Mucosa of descending colon (tissue), 3 donors: ENCODE measurements at places on chromosomes 6 and 20.

GRCh38 chr6:133948472-133948871 is 4.6 kb upstream of the TBPL1 start:
- DNase-seq: peak; percentile 29

- DNase-seq: no peak
Measured at GRCh38 chr20:1648101-1648500, 9.5 kb downstream of the SIRPG start.

DNA sequence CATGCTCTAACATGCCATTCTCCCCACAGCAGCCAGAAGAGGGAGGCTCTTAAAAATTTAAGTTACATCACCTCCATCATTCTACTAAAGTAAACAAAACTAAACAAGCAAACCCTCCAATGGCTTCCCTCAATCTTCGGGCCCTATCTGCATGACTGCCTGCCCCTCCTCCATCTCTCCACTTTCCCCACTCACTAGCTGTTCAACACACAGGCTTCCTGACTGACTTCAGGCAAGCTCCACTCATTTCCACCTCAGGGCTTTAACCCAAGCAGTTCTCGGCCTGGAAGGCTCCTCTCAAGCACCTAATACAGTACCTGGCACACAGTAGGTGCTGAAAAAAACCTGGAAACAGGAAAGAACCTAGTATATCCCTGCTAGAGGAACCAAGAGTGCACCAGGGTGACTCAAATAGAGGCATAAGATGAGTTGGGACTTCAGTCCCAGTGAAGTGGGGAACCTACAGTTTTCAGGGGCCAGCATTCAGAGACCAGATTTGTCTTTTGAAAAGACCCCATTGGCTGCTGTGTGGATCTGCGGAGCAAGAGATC is 2.8 kb downstream of the AHCY start:
- DNase-seq: no peak

DNA sequence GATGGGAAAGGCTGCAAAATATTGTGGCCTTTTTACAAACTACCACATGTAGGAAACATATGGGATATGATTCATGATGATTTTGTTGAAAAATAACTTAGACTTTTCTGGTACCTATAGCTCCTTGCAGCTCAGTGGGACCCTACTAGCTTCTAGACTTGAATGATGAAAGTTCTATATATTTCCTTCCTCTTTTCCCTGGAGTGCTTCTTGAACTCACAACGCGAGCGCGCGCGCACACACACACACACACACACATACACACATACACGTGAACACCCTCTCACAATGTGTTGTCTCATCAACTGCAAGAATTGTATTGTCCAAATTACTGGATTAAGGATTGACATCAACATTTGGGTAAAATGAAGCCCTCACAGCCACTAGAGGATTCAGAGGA is 61.9 kb downstream of the TOX2 start:
- no peak for DNase-seq

DNA sequence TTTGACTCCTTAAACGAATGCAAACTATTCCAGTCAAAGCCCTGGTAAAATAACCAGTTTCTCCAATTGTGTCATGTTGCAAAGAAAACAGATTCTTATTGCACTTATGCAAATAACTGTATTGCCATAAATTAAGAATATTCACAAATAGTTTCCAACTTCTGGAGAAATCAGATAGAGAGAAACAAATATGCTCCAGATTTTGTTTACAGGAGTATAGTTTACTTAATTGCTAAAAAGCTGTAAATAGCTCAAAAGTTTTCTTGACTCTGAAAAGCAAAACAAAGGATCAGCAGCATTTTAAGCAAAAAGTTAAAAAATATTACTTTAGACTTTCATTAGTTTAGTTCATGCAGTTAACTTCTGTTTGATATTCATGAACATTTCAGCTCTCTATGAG is 304.2 kb downstream of the PACRG start:
- no peak for DNase-seq

GRCh38 chr6:23176883-23177282 is 607.5 kb downstream of the HDGFL1 start:
- no peak for DNase-seq

DNA sequence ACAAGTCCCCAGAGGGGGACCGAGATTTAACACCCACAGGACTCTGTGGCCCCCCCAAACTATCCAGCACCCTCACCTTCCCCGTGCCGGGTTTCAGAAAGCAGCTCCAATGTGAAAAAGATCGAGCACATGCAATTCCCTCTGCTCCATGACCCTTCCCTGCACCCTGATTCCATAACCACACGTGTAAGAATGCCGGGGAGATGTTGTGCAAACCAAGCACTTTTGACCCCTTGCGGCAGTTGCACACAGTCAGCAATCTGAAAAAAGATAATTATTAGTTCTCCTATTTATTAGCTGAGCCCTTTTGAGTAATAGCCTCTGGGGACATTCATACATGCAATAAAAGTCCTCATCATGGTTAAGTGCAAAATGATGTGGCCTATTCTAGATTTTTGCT is 13.0 kb downstream of the FOXQ1 start:
- DNase-seq: no peak

DNA sequence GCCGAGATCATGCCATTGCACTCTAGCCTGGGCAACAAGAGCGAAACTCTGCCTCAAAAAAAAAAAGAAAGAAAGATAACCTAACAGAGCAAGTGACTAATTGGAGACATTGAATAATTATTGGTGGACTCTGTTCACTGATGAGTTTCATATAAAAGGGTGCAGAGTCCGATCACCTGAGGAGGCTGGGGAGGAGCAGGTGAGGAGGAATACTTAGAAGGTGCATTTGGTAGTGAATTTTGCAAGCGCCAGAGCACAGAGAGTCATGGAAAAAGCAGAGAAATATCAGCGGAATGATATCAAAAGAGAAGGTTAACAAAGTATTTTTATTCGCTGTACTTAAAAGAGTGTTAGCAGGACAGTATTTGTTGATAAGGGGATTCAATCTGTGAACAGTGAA is 44.4 kb downstream of the CD2AP start:
- DNase-seq: no peak

DNA sequence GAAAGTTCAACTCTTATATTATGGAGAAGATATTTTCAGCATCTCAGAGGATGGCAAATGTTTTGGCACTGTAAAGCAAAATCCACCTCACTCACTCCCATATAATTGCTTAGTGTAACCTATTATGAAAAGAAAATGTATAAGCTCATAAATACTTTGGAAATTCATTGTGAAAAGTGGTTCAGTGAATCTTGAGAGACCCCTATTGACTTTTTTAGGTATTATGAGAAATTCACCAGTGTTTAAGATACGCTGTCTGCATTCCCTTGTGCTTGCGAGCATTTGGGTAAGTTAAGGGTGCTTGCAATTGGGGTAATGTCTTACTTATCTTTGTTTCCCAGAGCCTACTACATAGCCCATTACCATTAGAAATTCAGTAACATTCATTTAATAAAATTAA is 66.3 kb upstream of the BMP5 start:
- DNase-seq: no peak

DNA sequence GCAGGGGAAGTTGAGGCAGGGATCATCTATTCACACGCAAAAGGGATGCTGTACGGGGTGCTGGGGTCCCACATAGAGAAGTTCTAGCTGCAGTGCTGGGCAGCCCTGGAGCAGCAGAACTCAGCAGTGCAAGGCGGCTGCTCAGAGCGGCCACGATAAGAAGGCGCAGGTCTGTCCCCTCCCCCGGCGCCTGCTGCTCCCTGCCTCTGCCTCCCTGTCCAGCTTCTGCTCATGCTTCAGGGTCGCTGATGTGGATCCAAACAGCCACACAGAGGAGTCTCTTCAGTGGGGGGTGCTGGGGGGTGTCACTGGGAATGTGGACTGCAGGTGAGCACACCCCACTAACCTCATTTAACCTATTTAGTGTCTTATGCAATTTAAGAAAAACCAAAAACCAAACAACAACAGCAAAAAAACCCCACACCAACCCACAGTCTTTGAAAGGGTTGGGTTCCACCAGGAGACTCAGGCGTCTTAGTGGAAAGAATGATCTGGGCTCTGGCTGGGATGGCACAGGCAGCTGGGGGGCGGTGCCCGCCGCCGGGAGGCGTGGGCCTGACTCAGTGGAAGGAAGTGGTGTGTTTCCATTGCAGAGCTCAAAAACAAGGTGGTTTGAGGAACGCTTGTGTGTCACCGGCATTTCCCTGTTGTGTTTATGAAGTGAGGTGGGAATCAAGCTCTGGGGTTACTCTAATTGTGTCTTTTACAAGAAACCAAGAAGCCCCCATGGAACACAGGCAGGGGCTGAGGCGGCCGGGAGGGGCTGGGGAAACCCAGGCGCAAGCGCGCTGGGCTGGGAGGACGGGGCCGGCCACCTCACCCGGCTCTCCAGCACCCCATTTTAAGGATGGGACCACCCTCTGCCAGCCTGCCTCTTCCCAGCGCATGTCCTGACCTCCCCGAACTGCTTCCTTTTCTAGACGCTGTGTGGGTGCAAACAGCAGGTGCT is 55.1 kb downstream of the IRF4 start:
- peak; percentile 29 for DNase-seq

DNA sequence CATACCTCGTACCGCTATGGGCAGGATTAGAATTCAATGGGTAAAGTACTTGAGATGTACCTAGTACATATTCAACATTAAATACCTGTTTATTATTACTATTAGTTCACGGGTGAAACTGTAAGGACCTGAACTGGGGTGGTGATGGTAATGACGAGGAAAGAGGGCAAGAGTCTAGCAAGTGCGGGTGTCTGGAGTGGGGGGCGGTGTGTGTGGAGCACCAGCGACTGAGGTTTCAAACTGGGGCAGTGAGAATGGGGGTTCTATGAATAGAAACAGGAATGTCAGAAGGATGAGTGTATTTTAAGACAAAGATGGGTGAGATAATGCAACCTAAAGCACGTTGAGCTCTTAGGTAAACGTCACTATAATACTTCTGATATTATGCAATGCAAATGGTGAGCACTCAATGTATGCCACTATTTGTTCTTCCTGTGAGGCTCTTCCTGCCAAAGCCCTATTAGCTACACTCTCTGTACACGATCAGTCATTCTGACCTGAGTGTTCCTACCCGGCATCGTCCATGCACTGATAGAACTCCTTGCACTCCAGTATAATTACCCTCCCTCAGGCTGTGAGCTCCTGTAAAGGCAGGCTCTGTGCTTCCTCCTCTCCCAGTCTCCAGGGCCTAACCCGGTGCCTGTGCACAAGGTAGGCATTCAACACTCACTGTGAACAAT is 55.0 kb downstream of the ALDH5A1 start:
- DNase-seq: no peak
